Activated T-cell treated with anti-CD3 and anti-CD28 coated beads, Interleukin-2, amount 50 U/mL, for 1 hour (primary cell): ENCODE measurements at places on chromosomes 6 and 20.

GRCh38 chr6:118100717-118101116, 193.7 kb downstream of the SLC35F1 start:
- DNase-seq, result no peak

GRCh38 chr20:51140671-51141070, 117.8 kb upstream of the KCNG1 start:
- DNase-seq, result no peak

DNA sequence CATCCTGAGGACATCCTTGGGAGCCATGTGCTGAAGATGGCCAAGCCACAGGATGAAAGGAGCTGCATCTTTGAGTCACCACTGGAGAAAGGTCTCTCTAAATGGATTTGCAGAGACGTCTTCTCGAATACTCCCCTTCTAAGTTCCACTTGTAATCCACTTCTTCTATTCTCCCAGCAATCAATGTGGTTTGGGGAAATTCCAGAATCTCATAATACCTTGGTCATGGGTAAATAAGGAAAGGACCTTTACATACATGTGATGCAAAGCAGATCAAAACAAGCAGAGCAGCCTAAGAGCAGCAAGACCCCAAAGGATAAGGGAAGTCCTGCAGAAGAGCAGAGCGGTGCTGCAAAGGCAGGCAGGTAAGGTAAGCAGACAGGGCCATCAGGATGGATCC, 35.3 kb downstream of the TRIM38 start:
- no peak for DNase-seq

DNA sequence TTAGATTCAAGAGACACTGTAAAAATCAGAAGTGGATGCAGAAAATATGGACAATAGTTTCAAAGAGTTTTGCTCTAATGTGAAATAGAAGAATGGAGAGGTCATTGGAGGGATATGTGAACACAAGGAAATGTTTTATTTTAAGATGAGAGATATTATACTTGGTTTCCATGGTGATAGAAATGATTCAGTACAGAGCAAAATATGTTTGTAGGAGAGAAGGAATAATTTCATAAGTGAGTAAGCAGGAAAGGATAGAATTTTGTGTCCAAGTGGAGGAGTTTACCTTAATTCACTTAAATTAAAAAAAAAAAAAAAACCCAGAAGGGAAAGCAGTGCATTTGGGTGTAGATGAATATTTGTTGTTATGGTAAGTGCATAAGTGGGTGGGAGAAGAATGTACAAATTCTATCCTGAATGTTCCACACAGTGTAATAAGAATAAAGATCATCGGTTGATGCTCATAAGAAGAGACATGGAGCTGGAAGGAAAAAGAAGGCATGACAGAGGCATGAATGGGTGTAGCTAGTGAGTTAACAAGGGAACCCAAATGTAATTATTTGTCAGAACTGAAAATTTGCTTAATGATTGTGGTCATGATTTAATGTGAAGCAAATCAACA, 688.9 kb upstream of the GJE1 start:
- no peak for DNase-seq

GRCh38 chr6:108330806-108331205, 36.0 kb downstream of the AFG1L start:
- DNase-seq, result no peak

DNA sequence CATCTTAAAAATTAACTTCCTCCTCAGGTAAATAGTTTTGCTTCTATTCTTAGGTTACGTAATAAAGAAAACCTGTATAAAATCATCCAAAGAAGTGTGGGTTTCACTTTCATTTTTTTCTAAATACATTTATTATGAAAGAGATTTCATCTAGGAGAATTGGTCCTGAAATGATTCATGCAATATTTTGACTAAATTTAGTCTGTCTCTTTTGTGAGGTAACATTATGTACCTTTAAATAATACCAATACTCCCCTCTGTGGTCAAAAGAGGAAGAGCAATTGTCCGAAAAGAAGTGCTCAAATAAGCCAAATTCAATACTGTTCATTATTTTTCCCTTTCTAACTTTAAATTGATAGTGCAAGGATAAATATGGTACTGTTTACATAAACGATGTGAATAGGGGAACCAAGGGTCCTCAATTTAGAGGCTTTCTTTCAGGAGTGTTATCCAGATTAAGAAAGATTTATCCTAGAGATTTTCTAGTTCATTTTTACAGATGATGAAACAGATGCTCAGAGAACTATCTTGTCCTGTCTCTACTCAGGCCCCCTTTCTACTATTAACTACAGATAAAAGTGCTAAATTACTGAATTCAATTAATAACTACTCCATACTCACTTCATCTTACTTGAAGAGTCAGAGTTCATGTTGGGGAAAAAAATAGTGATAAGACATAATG, 26.2 kb downstream of the CYP39A1 start:
- DNase-seq, result no peak

GRCh38 chr6:157885876-157886275, 62.8 kb downstream of the SNX9 start:
- DNase-seq, result no peak

- no peak for DNase-seq
These were observed 26.5 kb downstream of the ZNF292 start for GRCh38 chr6:87181903-87182302.
